CD4-positive, alpha-beta T cell treated with Interleukin-4 for 1 hour (primary cell): ENCODE measurements at places on chromosomes 3 and 15.

DNA sequence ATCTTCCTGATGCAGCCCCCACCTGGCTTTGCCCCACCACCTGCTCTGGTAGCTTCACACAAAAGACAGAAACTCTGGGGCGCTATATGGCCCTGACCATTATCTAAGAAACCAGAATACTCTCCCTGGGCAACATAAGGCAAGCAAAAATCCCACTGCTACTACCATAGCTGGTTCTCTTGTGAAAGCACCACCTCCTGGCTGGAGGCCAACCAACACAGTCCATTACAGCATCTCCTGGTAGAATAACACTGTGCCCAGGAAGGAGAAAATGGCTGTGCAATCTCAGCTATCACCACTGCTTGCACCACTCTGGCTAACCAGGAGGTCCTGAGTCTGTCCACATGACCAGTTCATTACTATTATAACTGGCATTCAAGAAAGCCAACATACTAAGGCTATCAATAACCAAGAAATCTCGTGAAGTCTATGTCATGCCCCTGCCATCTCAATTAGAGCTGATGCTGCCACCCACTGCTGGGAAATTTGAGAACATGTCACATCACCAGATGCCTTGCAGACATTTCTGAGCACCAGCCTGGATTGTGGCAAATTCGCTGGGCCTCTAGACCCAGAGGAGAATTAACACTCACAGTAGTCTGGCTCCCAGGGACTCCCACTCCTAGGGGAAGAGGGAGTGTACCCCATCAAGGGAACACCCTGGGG, 1114.8 kb downstream of the ROBO2 start:
- DNase-seq = no peak

- no peak for DNase-seq
These were observed 41.3 kb downstream of the CDAN1 start for GRCh38 chr15:42695527-42696071.

- no peak for DNase-seq
These were observed 303.2 kb downstream of the ZIC1 start for GRCh38 chr3:147712357-147712756.

- DNase-seq = peak; percentile 26
These were observed at the start of gene B3GNT5 for GRCh38 chr3:183252973-183253527. Gene B3GNT5 (plus strand): TSS chr3:183253253. CDS start chr3:183269799, 16,546 bp downstream.

- DNase-seq = peak; percentile 86
These were observed 6.1 kb downstream of the PPCDC start for GRCh38 chr15:75029378-75030022.

- DNase-seq = peak; percentile 84
These were observed 21.1 kb upstream of the ST6GAL1 start for GRCh38 chr3:186909078-186909853.

DNA sequence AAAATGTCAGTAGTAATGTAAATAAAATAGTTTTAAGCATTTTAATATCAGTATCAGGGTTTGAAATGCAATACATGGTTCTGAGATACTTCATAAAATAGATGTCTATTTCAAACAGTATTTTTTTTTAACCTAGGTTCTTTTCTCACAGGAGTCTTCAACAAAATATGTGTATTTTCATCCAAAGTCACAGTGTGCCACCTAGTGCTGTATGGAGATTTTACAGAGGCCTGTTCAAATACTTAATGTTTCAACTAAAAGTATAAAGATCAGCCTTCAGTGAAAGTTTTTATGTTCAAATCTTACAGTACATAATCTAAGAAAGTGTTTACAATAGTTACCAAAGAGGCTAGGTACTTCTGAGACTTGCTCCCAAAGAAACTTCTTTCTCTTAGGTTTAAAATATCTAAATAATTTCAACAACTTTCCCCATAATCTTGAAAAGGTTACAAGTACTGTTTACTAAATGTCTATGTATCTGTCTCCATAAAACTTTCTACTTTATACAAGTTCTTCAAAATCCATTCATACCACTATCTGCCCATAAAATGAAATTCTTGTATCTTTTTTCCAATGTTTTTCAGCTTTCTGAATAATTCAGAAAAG, 38.3 kb downstream of the SCAPER start:
- no peak for DNase-seq

- DNase-seq = no peak
These were observed 23.7 kb downstream of the APH1B start for GRCh38 chr15:63301088-63301487.

GRCh38 chr15:78195735-78196201, 38.6 kb downstream of the ACSBG1 start:
- DNase-seq = peak; percentile 57

- DNase-seq = no peak
These were observed 419.2 kb downstream of the OCA2 start for GRCh38 chr15:27679731-27680471.

- no peak for DNase-seq
These were observed 113.7 kb upstream of the RPL32 start for GRCh38 chr3:12954891-12955650.

GRCh38 chr3:138038725-138039462, 28.9 kb downstream of the CLDN18 start:
- DNase-seq = no peak

GRCh38 chr3:71582036-71582611, 1.4 kb downstream of the FOXP1 start:
- peak; percentile 75 for DNase-seq

- DNase-seq = no peak
These were observed 6.4 kb upstream of the GATM start for GRCh38 chr15:45384700-45385099.

GRCh38 chr3:71499227-71499876, 84.2 kb downstream of the FOXP1 start:
- no peak for DNase-seq

GRCh38 chr3:196419386-196419785, 12.8 kb downstream of the UBXN7 start:
- DNase-seq = no peak

GRCh38 chr3:16663854-16664712, 58.9 kb upstream of the DAZL start:
- DNase-seq = no peak

- DNase-seq = no peak
These were observed 281.9 kb upstream of the ONECUT1 start for GRCh38 chr15:53072077-53072476.

GRCh38 chr3:68288085-68288484, 633.7 kb upstream of the SUCLG2 start:
- DNase-seq = no peak

DNA sequence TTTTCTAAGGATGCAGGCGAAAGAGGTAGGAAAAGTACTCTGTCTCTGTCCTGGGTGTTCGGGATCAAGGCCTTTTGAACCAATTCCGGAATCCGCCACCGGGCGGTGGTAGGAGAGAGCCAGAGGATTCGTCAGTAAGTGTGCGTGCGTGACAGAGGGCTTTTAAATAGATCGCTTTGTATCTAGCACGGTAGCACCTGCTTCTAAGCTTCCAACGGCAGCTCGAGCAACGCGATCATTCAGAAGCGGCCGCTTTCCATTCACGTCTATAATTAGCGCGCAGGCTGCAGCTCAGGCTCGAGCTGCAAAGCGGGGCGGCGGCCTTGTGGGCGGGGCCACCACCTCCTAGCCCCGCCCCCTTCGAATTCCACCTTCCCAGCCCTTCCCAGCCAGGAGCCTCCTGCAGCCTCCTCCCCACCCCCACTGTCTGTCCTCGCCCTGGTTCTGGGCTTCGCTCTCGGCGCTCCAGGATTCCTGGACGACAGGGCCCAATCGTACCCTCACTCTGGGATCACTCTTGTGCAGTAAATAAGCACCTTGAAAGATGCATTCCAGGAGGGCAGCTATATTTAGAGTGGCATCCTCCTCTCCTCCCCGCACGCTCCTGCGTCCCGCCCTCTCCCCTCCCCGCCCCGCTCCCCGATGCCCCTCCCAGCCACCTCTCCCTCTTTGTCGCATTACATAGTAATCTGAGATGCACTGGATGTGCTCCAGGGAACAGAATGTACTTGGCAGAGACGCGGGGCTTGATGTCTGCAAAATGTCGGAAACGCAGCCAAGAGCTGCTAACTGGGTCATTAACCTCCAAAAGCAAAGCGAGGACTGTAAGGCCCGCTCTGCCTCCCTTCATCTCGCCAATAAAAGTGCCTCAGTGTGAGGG, 224.1 kb upstream of the TPRG1 start:
- DNase-seq = no peak

GRCh38 chr3:155946178-155946577, 75.7 kb downstream of the GMPS start:
- DNase-seq = no peak

DNA sequence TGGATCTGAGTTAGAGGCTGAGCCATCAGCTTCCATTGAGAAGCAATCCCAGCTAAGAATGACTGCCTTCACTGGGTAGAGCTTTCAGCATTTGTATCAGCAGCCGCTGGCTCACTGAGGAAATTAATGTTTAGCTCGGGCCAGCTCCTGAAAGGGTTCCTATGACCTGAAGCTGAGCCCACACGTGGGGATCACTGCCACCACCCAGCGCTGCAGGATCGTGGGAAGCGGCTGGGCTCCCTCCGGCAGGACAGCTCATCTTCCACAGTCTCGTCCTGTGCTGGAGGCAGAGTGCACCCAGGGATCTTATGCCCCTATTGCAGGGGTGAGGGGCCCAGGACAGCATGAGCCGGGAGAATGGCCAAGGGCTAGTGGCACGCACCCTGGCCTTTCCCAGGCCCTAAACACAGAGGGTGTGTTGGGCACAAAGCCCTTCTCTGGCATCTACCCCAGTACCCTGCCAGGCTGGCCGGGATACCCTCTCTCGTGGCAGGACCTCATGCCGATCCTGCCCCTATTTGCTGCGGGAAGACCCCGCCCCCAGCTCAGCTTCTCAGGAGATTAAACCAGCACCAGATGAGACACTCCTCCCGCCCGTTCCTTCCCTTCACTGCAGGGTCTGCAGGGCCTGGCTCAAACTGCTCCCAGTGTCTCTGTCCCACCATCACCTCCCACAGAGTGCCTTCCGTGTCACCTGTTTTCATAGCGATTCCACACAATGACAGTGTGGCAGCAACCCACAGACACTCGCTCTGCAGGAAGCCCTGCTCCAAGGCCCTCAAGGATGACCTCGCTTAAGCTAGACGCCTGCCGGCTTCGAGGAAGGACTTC, 28.5 kb downstream of the KLHL25 start:
- no peak for DNase-seq

- DNase-seq = no peak
These were observed 1.5 kb downstream of the ITGB5 start for GRCh38 chr3:124885466-124886167.

DNA sequence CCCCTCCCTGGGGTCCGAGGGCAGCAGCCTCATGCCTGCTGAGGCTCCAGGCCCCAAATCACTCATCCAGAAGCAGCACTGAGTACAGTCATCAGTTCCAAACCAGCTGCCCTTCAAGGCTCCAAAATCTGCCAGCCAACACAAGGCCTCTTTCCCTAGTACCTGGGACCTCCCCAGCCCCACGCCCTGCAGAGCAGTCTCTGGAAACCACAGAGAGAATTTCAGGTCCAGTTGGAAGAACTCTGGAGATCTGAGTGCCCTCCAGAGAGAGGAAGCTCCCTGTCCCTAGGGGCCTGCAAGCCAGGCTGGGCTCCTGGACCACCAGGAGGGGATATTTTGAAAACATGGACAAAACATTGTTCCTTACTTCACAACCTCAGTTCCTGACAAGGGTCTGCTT, 26.2 kb downstream of the TKT start:
- no peak for DNase-seq

DNA sequence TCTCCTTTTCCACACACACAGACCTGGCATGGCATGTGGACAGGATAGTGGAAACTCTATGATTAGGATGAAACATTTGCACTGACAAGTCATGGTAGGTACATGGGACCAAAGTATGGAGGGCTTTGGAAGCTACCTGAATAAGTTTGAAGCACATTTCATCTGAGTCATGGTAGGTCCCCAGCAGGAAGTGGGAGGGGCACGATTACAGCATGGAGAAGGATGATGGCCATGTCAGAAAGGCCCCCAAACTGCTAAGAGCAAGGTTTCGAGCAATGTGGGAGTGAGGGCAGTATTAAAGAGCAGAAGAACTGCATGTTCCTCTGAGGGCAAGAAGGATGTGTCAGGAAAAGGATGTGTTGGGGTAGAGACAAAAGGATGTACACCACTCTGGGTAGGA, 51.5 kb upstream of the CSTA start:
- no peak for DNase-seq

DNA sequence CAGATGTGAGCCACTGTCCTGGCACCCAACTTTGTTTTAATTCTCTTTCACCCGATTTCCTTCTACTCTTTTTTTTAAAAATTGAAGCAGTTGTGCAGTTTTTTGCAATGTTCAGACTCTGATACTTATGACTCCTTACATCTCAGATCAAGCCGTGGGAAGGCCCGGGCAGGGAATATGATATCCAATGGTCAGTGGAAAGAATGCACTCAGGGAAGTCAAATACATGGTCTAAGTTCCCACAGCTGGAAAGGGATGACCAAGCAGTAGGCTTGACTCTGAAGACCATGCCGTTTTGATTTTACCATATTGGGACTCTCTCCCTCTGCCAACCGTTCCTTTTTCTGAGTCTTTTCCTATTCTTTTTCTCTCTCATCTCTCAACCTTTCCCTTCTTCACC, 157.2 kb downstream of the RPLP1 start:
- no peak for DNase-seq

GRCh38 chr15:51243774-51244173, 94.6 kb downstream of the CYP19A1 start:
- DNase-seq = no peak

GRCh38 chr3:154018100-154018696, 103.0 kb upstream of the ARHGEF26 start:
- DNase-seq = peak; percentile 18

GRCh38 chr15:48693484-48693883, 48.0 kb upstream of the FBN1 start:
- no peak for DNase-seq

DNA sequence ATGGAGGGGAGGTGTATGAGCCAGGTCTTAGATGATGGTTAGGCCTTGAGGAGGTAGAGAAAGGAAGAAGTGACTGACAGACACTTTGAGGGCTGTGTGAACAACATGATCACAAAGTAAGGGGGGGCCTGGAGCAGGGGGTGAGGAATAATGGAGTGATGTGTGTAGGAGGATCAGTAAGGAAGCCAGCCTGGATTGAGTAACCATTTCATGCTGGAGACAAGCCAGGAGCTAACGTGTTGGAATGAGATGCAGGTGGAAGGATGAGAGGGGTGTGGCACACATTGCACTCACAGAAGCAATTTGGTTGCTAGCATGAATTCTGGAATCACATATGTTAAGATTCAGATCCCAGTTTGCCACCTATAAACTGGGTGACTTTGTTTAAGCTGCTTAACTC, 65.5 kb downstream of the BBX start:
- DNase-seq = no peak
